ENCODE measurements at places on chromosomes 5 and 9.

GRCh38 chr9:26675035-26675434, 217.6 kb downstream of the CAAP1 start:
- DNase-seq = no peak
- no peak overlapping the region for H3K27ac ChIP-seq
- H3K4me3 ChIP-seq = no peak overlapping the region
- no peaks in the 10 kb centered on the region for H3K27me3 ChIP-seq
- no peaks in the 10 kb centered on the region for H3K36me3 ChIP-seq
- no peaks in the 10 kb centered on the region for H3K4me1 ChIP-seq

DNA sequence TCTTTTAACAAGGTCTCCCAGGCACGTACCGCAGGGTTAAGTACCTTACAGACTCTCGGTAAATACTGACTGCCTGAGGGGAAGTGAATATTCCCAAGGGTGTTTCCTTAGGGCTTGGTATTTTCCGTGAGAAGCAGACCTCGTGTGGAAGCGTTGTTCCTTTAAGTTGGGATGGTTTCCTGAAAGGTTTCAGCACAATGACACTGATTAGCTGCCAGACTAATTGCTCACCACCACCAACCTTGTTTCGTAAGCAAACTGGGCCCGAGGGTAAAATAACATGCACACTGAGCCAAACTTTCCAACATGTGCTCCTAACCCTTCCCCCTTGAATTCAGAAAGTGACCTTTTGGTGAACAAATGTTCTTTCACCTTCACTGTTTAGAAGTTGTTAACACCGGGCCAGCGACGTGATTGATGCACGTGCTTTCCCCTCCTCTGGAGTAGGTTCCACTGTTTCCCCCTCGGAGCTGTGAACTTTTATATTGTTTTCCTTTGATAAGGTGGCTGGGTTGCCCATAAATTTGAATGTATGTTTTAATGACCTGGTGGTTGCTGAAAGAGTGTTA, 128.1 kb upstream of the RPS23 start:
- H3K4me1 ChIP-seq = peaks cover 33% of the 10 kb centered on the region
- peak overlapping the region; percentile 99 for H3K27ac ChIP-seq
- H3K36me3 ChIP-seq = no peaks in the 10 kb centered on the region
- peak overlapping the region; percentile 35 for H3K4me3 ChIP-seq

DNA sequence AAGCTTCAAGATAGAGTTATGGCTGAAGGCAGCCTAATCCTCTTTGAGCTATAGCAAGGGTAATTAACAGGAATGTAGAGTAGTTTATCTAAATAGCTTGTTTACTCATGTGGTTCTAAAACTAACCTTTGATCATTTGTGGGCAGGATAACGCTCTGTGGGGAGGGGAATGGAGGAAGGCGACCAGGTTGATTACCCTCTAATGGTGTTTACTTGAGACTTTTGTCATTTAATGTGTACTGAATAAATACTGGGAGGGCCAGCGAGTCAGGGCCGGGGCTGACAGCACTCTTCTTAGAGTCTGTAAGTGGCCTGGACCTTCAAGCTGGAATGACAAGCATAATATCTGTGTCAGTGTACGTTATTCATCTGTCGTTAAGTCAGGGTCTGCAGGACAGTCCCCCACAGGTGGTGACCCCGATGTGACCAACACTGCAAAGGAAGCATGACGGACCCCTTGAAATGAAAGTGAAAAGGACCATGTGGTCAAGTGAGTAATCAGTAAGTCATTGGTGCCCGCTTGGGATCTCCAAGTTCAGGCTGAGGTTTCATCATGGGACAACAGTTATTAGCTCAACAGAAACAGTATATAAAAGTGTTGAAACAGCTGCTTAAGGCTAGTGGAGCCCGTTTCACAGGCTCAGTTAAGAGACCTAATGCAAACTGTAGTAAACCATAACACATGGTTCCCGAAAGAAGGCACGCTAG, 162.6 kb downstream of the CPLANE1 start:
- no peaks in the 10 kb centered on the region for H3K4me1 ChIP-seq
- H3K27me3 ChIP-seq = no peaks in the 10 kb centered on the region
- H3K4me3 ChIP-seq = no peak overlapping the region
- DNase-seq = peak; percentile 34
- no peaks in the 10 kb centered on the region for H3K36me3 ChIP-seq
- no peak overlapping the region for H3K27ac ChIP-seq

DNA sequence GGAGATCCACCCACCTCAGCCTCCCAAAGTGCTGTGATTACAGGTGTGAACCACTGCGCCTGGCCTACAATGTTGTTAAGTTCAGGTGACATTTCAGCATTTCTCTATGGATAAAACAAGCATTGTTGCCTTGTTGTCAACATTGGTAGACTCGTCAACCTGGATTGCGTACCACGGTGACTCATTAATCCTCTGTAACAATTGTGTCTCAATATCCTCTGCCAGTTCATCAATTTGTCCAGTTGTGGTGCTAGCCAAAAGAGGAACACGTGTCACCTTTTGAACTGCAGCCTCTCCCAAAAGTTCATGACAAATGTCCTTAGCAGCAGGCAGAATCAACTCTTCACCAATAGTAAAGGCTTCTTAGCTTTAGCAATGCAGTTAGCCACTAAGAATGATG, 46.3 kb upstream of the LARP1 start:
- no peaks in the 10 kb centered on the region for H3K36me3 ChIP-seq
- no peak for DNase-seq
- H3K4me3 ChIP-seq = no peak overlapping the region
- H3K27me3 ChIP-seq = no peaks in the 10 kb centered on the region

GRCh38 chr5:95667061-95667618, 15.7 kb downstream of the SPATA9 start:
- no peak for DNase-seq
- no peaks in the 10 kb centered on the region for H3K36me3 ChIP-seq
- no peak overlapping the region for H3K4me3 ChIP-seq
- no peak overlapping the region for H3K27ac ChIP-seq
- no peaks in the 10 kb centered on the region for H3K27me3 ChIP-seq

DNA sequence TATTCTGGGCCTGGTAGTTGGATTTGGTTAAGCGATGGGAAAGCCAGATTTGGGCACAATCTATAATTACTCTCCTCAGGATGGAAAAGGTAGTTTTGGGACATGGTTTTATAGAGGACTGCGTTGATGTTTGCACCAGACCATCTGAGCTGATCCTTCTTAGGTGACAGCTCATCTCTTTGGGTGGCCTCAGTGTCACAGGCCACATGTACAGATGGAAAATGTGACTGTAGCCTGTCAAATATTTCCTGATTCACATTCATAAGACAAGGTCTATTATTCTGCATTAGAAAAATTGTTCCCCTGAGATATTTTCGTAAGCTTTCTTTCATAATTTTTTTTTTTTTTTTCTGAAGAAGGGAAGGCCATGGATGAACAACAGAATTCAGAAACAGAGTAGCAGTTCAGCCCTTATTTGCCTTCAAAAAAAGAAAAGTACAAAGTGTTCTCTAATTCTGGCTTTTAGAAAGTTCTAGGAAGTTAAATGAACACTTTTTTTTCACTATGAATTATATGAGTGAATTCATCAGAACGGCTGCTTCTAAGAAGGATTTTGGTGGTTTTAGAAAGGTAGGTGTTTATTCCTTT, 81.0 kb downstream of the NNT start:
- H3K4me3 ChIP-seq = no peak overlapping the region
- no peaks in the 10 kb centered on the region for H3K4me1 ChIP-seq
- H3K27me3 ChIP-seq = no peaks in the 10 kb centered on the region
- H3K27ac ChIP-seq = no peak overlapping the region

DNA sequence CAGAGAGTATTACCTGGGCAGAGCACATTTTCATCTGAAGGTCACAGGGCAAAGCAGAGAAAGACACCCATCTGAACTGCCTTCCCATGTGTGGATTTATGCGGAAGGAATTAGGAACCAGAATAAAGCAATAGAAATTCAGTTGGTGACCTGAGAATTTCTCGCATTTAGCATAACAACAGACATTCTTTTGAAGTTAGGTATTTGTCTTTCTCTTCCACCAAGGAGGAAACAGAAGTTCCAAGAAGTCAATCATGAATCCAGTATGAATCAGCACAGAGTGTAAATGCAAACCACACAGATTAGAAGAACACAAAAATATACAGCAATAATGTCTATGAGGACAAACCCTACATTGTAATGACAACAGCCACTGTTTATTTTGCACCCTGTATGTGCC, 515.2 kb upstream of the BRINP1 start:
- H3K36me3 ChIP-seq = no peaks in the 10 kb centered on the region
- no peaks in the 10 kb centered on the region for H3K4me1 ChIP-seq
- H3K27me3 ChIP-seq = peaks cover 5% of the 10 kb centered on the region
- no peak overlapping the region for H3K27ac ChIP-seq
- no peak overlapping the region for H3K4me3 ChIP-seq

DNA sequence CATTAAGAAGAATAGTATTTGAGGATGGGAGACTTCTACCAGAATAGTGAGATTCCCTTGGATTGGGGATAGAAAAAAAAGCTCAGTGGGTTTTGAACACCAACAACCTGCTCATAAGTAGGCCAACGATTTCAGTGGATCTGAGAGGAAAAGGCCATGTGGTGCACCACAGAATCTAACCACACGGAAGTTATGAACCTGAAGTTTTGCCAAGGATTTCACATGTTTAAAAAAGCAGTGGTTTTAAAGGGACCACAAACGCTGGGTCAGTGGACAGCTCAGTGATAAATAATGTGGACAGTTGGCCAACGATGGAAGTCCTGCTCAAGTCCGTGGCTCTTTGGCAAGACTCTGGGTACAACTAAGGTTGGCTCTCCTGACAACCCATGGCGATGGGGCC, 107.2 kb upstream of the TXNDC8 start:
- peaks cover 12% of the 10 kb centered on the region for H3K4me1 ChIP-seq
- no peak for DNase-seq
- peaks cover 14% of the 10 kb centered on the region for H3K36me3 ChIP-seq
